CD4-positive, alpha-beta T cell treated with Interleukin-2 at 100 ng/mL for 4 hours (primary cell): ENCODE measurements at places on chromosomes 16 and 17.

GRCh38 chr17:39677072-39677471, 8.8 kb downstream of the PNMT start:
- DNase-seq = no peak

DNA sequence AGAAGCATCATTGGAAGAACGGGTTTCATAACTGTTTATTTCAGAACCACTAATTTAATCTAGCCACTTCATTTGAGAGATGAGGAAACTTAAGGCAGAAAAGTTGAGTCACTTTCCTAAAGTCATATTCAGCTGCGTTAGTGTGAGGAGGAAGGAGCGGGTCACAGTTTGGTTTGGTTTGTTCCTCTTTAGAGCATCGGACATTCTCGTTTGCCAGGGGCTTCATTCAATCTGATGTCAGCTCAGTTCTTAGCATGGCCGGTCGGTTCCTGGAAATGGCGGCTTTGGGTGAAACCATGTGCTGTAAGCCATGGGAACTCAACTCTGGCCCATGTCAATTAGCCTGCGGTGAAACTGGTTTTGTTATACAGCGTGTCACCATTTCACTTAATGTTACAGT, 186.5 kb downstream of the LGALS9B start:
- no peak for DNase-seq

DNA sequence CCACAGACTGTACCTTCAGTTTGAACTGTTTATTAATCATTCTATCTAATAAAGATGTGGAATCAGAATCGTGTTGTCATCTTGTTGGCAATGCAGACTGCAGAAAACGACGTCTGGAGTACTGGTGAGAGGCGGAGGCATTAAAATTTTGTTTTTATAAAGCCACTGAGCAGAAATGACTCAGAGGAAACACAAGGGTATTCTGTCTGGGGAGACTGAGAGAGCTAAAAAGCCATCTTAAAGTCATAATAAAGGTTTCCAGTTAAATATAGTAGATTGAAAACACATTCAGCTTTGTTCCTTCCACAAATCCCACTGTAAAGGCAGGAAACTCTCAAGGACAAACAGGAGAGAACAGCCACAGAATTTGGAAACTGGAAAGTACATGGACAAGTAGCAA, 74.2 kb downstream of the CPPED1 start:
- no peak for DNase-seq

GRCh38 chr16:86869288-86870022, 291.1 kb downstream of the FOXL1 start:
- no peak for DNase-seq

GRCh38 chr17:69495787-69496186, 81.3 kb downstream of the MAP2K6 start:
- DNase-seq = no peak

GRCh38 chr17:44775838-44776621, 17.2 kb downstream of the ADAM11 start:
- no peak for DNase-seq

DNA sequence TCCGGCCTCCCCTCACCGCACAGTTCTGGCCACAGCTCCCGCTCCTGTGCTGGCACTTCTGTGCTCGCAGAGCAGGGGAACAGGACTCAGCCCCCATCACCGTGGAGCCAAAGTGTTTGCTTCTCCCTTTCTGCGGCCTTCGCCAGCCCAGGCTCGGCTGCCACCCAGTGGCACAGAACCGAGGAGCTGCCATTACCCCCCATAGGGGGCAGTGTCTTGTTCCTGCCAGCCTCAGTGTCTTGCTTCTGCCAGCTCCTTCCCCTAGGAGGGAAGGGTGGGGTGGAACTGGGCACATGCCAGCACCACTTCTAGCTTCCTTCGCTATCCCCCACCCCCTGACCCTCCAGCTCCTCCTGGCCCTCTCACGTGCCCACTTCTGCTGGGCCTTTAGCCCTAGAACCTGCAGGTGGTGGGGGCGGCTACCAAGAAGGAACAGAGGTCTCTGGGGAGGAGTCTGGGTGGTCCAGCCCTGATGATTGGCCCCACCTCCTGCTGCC, 645 bp upstream of the ELMO3 start:
- no peak for DNase-seq

- no peak for DNase-seq
These were observed 9.2 kb downstream of the RPL23 start for GRCh38 chr17:38844261-38844757.

DNA sequence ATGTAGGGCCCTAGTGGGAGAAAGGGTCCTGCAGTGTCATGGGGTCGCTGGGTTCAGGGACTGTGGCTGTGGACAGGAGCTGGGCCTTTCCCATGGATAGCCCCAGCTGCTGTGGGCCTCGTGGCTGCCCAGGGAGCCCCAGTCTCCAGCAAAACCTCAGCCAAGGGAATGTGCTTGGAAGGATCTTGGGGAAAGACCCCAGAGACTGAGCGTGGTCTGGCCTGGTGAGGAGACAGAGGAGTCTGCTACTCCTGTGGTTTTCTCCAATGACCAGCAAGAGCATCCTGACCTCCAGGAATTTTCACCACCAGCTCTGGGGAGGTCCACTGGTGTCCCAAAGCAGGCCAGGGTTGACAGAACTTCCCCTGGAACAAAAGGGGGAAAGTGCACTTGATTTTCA, 42.3 kb downstream of the RNF112 start:
- no peak for DNase-seq

- DNase-seq = no peak
These were observed 26.4 kb upstream of the PITPNA start for GRCh38 chr17:1588821-1589585.

DNA sequence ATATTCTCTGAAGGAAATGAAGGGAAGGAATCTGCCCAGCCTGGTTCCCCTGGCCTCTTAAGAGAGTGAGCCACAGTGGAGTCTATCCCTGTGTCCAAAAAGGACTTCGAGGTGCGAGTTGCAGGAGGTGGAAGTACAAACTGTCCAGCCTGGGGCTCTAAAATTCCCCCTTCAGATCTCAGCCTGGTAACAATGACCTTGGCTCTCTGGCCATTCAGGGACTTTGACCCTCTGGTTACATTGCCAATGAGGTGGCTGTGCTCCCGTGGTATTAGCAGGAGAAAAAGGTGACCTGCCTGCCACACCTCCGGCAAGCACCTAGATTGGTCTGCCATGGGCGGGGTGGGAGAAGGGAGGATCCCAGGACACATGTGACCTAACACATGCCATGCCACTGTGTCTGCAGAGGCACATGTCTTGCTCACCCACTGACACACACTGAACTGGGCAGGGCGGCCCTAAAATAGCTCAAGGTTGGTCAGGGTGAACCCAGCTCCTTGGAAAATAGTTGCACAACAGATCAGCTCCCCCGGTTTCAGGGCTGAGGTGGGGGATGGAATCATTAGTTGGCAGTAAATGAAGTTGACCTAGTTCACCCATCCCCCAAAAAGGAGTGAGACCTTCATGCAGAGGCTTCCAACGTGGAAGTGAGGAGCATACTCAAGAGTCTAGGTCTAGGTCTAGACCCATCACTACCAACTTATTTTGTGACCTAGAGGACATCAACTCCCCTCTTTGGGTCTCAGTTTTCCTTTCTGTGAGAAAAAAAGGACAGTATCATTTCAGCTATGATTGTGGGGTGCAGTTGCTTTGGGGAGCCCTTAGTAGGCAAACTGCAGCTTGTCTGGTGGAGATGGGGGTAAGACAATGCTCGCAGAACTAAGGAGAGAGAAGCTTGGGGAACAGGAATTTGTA, 2.2 kb downstream of the NR1D1 start:
- peak; percentile 26 for DNase-seq

GRCh38 chr17:21573961-21574610, 118.2 kb upstream of the KCNJ18 start:
- peak; percentile 36 for DNase-seq

DNA sequence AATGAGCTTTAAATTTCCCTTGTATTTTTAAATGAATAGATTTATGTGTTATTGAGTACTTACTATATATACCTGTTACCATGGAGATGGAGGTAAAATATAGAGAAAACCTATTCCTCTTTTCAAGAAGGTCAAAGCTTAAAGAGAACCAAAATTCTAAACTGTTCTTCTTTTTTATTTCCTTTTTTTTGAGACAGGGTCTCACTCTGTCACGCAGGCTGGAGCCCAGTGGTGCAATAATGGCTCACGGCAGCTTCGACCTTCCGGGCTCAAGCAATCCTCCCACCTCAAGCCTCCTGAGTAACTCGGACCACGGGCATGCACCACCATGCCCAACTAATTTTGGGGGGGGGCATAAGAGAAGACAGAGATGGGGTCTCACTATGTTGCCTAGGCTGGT, 25.0 kb upstream of the TMEM97 start:
- DNase-seq = no peak

- DNase-seq = no peak
These were observed 530 bp downstream of the GSG1L start for GRCh38 chr16:28062847-28063521.

GRCh38 chr16:53566552-53567245, 63.7 kb upstream of the AKTIP start:
- no peak for DNase-seq

GRCh38 chr16:87352818-87353217, 30.8 kb downstream of the FBXO31 start:
- DNase-seq = no peak

GRCh38 chr17:32484041-32484461, 2.7 kb upstream of the CDK5R1 start:
- DNase-seq = no peak

- DNase-seq = no peak
These were observed 124.7 kb downstream of the C16orf78 start for GRCh38 chr16:49498264-49498663.

- DNase-seq = peak; percentile 64
These were observed 245.7 kb downstream of the PRKCA start for GRCh38 chr17:66548158-66548557.

GRCh38 chr17:42180922-42181850, at the start of gene KCNH4:
Gene KCNH4, minus strand, starts transcription at chr17:42181142. Its CDS starts 197 bp downstream, at chr17:42180945.
- peak; percentile 92 for DNase-seq

- DNase-seq = no peak
These were observed at the start of gene TCAP for GRCh38 chr17:39664581-39665561. Gene TCAP, plus strand, starts transcription at chr17:39665349. Its CDS starts 11 bp downstream, at chr17:39665360.

DNA sequence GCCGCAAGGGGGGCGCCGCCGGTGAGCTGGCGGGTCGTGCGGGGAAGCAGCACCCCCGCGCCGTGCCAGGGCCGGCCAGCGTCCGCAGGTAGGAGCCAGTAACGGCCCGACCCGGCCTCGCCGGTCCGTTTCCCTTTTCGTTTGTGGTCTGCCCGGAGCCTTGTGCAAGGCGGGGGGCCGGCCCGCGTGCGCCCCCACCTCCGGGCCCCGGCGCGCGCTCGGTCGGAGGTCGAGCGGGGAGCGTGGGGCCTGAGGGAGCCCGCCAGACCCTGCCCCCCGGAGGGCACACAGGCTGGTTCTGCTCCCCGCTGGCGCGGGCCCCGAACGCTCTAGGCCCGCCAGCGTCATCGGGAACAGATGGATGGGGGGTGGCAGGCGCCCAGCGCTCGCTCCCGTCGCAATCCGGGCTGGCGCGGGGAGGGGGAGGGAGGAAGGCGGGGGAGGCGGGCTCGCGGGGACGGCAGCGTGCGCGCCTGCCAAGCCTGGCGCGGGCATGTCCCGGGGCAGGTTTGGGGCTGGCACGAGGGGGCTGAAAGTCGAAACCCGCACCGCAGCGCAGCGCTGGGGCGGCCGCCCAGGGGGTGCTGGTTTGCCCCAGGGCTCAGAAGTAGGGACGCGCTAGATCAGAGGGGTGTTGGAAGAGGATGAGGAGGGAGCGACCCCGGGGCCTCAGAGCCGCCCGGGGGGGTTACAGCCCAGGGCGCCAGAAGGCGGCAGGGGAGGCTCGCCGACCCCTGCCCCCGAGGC, 1.5 kb upstream of the GSE1 start:
- DNase-seq = peak; percentile 11

GRCh38 chr16:73019457-73020362, 28.2 kb downstream of the ZFHX3 start:
- no peak for DNase-seq

GRCh38 chr17:55417411-55418268, 4.0 kb downstream of the MMD start:
- no peak for DNase-seq

GRCh38 chr17:62860962-62861873, 53.1 kb upstream of the MARCHF10 start:
- no peak for DNase-seq

GRCh38 chr17:48605991-48606891, 1.5 kb upstream of the HOXB6 start:
- DNase-seq = no peak

DNA sequence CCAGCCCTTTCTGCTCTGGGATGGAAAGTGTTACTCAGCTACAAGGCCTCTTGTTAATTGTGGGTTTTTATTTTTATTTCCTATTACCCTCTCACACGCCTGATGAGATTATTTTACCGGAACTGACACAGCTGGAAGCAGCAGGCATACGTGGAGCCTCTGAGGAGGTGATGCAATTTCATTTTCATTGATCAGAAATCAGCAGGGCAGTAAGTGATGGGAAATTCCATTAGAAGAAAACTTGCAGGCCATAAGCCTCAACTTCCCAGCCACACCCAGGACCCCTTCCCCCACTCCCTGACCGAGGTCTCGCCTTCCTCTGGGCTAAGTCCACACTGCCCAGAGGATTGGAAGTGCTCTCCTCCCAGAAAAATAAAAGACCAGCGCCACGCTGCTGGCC, 69.7 kb downstream of the ZFHX3 start:
- no peak for DNase-seq

GRCh38 chr17:82836823-82837357, 2.9 kb downstream of the ZNF750 start:
- no peak for DNase-seq

- DNase-seq = peak; percentile 61
These were observed 184.8 kb upstream of the GSE1 start for GRCh38 chr16:85428168-85428898.

DNA sequence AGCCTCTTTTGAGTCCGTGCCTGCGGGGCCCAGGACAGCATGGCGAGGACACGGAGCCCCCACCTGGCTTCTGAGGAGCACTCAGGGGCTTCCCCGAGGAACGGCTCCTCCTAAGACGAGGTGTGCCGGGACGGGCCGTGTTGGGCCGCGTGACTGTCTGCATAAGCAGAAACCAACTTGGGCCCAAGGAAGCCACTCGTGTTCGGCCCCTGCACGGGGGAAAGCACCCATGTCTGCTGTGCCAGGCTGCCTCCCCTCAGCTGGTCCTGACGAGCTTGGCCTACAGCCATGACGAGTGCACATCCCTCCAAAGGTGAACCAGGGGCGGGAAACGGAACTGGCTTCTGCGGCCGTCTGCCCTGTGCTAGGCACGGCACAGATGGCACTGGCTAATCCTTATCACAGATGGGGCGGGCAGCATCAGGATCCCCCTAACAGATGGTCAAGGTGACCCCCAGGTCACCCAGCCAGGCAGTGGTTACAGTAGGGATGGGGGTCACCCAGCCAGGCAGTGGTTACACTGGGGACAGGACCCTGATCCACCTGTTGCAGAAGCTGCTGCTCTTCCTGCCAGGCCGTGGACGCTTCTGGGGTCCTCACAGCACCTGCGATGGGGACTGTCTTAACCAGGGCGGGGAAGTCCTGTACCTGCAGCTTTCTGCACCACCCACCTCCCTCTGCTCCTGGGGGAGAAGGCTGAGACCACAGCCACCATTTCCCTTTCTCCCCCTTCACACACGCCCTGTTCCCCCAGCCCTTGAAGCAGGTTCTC, 25.6 kb downstream of the MRM3 start:
- no peak for DNase-seq
